ENCODE measurements at places on chromosomes 11 and 22. TPM values are rescaled to one million over a fixed set of nuclear protein-coding genes. Genes with fewer than 3 reads are reported as not detected.

GRCh38 chr11:746289-747157 is 741 bp upstream of the TALDO1 start:
- no peak for DNase-seq

DNA sequence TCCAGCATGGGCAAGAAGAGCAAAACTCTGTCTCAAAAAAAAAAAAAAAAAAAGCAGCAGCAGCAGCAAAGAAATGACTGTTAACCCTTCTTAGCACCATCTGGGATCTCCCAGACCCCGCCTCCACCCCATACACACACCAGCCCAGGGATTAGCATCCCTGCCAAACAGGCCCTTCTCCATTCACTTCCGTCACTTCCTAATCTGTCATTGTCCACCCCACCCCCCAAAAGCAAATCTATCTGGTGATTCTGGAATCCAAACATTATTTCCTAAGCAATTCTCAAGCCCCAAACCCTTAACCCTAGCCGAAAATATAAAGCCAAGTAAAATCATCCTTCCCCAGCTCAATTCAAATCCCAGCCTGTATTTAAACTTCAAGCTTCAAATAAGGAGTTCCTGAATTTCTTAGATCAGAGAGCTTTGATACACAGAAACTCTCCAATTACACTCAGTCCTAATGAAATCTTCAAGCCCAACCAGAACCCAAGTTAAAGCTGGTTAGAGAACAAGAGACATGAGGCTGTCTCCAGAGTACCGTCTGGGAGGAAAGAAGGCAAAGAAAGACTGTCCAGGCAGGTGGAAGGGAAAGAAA is 6.0 kb upstream of the AHNAK start:
- no peak for DNase-seq

GRCh38 chr11:15106201-15106965 is 8.3 kb upstream of the INSC start:
- no peak for DNase-seq

DNA sequence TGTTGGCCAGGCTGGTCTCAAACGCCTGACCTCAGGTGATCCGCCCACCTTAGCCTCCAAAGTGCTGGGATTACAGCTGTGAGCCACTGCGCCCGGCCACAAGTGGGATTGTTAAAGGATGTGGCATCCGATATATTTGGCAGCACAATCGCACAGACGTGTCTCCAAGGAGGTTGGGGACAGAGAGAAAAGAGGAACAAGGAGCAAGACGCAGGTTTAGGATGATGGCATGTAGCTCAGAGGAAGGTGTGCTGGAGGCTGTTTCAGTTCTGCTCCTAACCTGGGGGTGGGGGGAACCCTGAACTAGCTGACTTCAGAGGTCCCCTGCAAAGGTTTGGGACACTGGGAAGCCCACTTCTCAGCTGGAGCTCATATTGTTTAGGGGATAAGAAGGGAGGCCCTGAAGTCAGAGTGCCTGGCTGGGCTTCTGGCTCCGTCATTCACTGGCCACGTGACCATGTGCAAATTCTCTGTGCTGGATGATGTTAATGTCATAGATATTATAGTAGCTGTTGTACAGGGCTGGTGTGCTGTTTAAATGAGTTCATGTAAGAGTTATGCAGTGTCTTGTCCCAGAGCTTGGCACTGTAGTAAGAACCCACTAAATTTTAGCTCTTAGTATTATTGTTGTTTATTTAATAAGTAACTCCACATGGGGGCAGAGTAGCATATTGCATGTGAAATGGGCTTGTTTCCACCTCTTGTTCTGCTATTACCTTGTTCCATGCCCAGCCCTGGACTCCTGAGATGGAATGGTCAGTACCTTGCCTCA is 129.7 kb downstream of the ST3GAL4 start:
- DNase-seq: no peak

DNA sequence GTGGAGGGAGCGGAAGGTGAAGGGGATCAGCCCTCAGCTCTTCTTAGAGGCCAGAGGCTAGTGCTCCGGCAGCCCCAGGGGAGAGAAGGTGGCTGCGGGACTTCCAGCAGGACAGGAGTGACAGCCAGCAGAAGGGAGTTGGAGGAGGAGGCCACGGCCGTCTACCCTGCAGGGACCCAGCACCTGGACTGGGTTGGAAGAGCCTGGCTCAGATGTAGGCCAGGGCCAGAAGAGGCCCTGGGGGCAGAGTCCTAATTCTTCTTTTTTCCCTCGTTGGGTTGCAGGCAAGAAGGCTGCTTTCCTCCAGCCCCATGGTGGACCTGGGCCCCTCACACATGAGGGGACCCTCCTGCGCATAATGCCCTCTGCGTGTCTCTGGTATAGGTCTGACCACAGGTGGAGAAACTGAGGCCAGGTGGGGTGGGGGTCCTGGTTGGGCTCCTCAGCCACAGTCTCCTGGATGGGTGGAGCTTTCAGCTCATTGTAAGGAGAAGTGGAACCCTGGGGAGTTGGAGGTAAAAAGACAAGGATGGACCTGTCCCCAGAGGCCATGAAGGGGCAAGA is 2.3 kb upstream of the MCAM start:
- no peak for DNase-seq

DNA sequence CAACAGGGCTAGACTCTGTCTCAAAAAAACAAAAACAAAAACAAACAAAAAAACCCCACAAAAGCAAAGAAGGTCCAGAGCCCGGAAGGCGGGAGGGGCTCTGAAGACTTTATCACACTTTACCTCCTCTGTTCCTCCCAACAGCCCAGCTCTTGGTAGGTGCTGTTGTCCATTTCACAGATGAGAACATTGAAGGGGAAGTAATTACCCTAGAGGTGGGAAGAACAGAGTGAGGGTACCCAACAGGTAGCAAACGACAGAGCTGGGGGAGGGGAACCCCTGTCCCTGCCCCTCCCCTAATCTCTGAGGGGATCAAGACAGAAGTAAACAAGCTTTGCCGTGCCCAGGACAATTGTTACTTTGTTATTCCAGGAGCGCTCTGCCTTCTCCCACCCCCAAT is 1.0 kb upstream of the BIK start:
- no peak for DNase-seq

DNA sequence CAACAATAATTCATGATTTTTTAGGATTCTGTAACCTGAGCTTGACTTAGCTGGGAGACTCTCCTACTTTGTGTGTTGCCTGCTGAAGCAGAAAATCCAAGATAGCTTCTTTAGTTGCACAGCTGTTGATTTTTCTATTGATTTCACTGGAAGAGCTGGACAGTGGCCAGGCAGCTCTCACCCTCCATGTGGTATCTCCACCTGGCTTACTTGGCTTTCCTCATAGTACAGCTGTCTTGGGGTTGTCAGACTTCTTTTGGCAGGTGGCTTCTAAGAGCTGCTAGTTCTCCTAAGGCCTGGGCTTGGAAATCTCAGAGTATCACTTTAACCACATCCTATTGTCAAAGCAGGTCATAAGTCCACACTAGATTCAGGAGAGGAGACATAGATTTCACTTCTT is 130.8 kb upstream of the SPON1 start:
- no peak for DNase-seq

GRCh38 chr11:60691661-60692060 is 7.8 kb upstream of the MS4A8 start:
- no peak for DNase-seq

- DNase-seq: no peak
These were observed 416.5 kb downstream of the TMEM135 start for GRCh38 chr11:87454241-87454640.

- no peak for DNase-seq
These were observed 161.3 kb downstream of the MYO18B start for GRCh38 chr22:25903294-25903693.

DNA sequence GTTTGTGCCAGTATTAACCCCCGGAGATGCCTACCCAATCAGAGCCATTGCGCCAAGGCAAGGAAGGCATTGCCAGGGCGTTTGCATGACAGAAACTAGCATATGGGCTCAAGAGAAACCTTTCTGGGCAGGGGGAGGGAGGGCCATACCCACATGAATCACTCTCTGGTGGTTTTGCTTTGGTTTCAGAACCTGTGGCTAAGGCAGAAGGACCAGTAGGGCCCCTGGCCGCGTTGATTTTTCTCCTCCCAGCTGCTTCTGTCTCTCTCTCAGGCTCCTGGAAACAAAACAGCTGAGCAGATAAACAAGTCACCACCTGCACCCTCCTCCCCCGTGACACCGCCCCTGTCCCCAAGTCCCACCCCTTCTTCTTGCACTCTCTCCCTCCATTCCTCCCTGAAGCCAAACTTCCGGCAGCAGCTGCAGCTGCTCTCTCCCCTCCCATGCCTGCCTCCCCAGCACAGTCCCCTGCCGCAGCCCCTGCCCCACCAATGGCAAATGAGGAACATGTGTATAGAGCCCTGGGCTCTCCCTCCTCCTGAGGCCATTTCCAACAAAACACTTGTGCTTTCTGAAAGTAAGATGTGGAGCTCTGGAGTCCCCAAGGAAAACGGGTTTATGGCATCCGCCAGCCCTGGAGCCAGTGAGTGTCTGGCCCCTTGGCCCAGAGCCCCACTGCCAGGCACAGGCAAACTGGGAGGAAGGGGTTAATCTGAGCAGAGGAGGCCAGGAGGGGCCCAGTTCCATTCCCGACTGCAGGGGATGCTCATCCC is 39.0 kb upstream of the ADA2 start:
- DNase-seq: peak; percentile 83

GRCh38 chr22:23604939-23605712 is 25.0 kb upstream of the IGLL1 start:
- DNase-seq: no peak

DNA sequence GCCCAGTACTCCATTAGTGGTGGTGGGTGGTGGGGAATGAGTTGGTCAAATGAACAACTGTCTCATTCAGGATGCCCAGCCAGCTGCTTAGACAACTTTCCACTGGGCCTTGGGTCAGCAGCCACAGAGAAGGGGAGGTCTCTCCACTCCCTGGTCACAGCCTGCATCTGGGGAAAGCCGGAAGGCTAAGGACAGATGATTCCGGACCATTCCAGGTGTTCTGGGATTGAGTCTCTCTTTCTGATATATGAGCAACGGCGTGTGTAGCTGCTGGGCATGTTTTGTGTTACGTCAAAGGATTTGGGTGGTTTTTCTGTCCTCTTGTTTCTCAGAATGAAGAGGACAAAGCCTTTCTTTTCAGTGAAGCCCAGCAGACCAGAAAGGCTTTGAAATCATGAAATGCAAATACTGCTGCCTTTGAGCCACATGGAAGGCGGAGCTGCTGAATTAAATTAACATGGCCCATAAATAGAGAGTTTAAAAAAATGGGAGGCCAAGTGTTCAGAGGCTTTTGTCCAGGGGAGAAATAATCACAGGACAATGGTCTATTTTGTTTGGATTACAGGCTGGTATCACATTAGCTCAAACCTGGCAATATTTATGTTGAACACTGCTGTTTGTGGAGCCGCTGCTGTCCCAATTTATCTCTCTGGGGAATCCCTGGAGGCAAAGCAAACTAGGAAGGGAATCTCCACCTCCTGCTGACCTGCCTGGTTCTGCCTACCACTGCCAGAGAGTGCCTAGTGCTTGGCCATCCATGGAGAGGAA is 234.4 kb upstream of the E2F8 start:
- DNase-seq: no peak

- no peak for DNase-seq
These were observed 1006.4 kb downstream of the BRD1 start for GRCh38 chr22:48821346-48821690.

DNA sequence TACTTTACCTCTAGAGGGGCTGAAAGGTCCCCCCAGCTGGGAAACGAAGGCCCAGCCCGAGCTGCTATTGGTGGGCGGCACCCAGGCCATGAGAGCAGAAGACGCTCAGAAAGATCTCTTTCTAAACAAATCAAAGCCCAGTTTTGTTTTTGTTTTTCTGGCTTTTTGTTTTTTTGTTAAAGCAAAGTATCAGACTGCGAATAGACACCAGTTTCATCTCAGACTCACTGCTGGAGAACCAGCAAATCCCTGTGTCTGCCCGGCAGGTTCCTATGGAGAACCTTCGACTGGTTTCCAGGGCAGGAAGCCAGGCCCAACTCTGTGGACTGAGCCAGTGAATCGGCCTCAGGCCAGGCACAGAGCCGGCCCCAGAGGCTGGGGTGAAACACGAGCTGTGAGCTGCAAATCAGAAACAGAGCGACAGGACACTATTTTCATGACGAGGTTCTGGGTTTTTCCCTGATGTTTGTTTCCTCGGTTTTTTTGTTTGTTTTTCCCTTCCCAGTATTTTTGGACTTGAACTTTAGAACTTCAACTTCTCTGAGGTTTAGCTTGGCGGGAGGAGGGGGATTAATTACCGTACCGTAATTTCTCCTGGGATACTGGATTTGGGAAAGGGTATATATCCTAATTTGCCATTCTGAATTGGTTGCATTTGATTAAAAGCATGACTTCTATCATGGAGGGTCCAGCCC is 16.0 kb upstream of the B4GALNT4 start:
- DNase-seq: peak; percentile 81

DNA sequence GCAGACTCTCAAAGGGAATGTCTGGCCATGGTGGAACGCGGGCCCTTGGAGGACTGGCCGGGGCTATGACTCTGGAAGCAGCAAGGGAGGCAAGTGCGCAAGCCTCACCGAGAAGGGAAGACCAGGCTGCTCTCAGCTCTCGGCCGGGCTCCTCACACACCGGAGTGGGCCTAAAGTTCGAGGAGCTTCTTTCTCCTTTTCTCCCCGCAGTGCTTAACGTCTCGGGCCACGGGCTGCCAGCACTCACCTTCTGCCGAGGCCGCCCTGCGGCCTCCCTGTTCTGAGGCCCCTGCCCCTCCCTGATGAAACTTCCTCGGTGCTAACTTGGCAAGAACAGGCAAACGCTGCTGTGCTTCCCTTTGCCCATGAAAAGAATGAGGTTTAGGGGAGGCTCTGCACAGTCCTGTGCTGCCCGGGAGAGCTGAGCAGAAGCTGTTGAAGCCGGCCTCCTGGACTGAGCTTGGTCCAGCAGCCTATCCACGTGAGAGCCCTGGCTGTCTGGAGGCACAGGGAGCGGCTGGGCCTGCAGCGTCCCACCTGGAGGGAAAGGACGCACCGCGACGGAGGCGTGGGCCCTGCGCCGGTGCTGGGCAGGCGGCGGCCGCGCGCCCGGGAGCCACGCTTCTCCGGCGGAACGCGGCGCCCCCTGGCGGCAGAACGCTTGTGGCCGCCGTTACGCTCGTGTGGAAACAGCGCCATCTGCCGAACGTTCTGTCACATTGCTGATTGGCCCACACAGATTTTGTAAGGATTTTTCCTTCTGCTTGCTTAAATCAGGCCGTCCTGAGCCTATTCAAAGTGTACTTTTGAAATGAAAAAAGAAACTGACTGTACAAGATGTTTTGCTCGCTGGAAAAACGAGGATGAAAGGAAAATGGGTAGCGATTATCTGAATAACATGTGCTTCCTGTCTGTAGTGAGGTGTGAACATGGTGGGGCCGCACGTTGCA is 65.0 kb upstream of the TMEM45B start:
- DNase-seq: peak; percentile 78

GRCh38 chr11:34181856-34182405 is 76.5 kb downstream of the NAT10 start:
- DNase-seq: no peak

The BACE1-AS gene
- 9.8 TPM for total RNA-seq

The SCGB1A1 gene
- total RNA-seq: not detected

The POU2AF1 gene
- total RNA-seq: 21.7 TPM

The NFAM1 gene
- 1.3 TPM for total RNA-seq

The OR10D3 gene
- total RNA-seq: not detected

The LDLRAD3 gene
- 14.9 TPM for total RNA-seq

The ADAMTS8 gene
- 1.2 TPM for total RNA-seq

The CRACR2B gene
- total RNA-seq: 45.8 TPM
